ENCODE measurements at places on chromosomes 3 and 15.

DNA sequence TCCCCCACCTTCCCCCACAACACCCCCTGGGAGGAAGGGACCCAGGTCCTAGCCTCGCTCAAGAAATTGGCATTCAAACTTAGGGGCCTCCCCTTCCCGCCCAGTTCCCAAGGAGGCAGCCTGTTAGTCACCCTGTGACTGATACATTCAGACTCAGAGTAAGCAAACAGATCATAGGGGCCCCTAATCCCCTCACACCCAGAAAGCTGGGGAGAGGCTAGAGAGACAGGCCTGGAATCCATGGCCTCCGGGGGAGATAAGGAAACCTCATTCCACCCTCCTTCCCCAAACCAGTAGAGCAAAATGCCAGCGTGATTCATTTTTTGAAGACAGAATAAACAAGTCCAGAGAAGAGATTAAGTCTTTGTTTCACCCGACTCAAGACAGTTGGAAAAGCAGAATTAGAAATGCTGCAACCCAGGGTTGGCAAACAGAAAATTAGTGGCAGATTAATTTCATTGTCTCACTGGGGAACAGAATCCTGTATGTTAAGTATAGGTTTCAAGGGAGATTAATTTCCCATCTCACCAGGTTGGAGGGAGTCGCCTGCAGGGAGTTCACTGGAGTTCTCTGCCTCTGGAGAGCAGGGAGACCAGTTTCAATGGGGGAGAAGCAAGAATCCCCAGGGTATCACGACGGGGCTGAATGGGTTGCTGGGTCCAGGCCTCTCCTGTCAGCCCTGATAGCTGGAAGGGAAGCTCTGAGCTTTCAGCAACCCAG is 268.3 kb downstream of the UACA start:
- peak; percentile 36 for DNase-seq

GRCh38 chr15:78223396-78224022 is 10.9 kb downstream of the ACSBG1 start:
- DNase-seq = no peak

DNA sequence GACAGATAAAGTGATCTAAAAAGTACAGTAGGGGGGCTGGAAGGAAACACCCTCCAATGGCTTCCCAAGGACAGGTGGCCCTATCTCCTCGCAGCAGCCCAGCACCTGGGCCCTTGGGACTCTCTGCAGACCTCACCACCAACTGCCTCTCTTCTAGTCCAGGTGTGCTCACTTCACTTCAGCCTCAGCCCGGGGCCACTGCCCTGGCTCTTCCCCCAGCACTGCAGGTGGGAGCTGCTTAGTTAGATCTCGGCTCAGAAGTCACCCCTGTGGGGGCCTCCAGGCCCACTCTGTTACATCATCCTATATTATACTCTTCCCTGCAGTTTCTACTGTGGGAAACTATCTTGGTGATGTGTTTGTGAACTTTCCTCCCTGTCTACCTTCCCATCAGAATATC is 2.0 kb downstream of the KLF15 start:
- no peak for DNase-seq

DNA sequence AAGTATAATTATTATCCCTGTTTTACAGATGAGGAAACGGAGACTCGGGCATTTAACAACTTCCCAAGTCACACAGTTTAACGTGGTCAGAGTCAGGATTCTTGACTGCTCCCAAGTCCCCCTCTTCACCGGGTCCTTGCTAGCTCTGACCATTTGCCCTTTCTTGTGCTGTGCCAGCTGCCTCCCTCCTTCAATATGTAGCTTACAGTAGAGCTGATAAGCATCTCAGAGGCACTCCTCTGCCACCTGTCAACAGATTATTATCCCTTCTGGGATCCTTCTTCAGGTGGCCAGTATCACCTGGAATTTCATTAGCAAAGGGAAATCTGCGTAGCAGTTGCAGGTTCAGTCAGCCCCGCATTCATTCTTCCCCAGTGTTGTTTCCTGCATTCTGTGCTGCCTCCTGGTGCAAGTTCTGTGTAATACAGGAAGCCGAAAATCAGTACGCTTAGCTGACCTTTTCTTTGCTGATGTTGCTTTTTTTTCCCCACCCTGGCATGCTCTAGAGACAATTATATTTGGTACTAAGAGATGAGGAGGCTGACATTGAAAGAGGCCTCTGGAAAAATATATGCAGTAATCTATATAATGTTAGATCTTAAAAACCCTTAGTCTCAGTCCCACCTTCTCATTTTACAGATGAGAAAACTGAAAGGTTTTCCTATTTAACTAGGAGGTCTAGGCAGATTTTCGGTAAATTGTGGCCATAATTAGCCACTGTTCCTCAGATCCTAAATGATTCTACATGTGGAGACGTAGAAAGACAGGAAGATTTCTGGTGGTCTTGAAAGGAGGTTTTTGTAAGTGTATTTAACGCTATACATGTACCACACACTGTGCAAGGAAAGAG is 24.8 kb downstream of the TMOD2 start:
- DNase-seq = peak; percentile 54

- no peak for DNase-seq
These were observed 15.3 kb downstream of the SNX33 start for GRCh38 chr15:75662823-75663519.

DNA sequence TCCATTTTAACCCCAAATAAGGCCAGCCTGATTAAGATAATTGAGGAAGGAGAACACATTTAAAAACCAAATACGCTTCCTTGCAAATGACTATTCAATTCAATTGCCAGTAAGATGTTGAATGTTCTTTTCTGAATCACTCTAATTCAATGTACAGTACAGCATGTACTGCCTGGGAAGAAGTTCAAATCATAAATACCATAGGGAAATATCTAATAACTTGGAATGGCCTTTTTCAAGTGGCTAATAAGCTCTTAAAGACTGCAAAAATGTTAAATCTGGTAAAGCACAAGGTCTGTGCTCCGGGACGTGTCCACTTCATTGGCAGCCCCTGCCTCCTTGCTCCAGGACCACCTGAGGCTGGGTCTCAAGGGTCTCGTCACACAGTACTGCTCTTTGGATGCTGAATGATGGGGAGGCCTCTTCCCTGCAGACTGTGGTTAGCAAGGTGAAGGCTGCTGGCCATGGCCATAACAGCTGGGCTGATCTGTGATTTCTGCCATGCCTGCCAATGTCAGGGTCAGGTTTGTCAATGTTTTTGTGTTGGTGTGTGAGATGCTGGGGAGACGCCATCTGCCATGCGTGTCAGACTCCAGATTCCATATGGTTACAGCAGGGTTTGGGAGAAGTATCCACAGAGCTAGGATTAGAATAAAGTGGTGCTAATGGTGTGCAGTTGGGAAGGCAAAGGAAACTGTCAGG is 300.5 kb downstream of the ADAMTS17 start:
- no peak for DNase-seq

- DNase-seq = no peak
These were observed 55.2 kb downstream of the TMOD3 start for GRCh38 chr15:51884517-51885236.

DNA sequence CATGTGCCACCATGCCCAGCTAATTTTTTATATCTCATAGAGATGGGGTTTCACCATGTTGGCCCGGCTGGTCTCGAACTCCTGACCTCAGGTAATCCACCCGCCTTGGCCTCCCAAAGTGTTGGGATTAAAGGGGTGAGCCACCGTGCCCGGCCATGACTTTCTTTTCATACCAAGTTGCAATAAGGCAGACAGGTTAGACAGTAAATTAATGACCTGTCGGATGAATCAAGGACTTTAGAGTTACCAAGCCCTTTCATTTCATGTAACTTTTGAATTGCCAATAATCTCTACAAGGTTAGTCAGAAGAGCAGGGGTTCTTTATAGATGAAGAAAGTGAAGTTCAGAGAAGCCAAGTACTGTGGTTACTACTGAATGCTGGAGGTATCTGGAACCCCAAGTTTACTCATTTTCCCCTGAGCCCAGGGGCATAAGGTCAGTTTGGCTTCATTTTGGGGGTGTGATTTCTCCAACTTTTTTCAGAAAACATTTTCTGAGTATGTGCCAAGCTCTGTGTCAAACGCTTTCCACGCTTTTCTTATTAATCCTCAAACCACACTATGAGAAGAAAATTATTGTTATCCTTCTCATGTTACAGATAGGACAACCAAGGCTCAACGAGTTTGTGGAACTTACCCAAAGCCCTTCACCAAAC is 11.9 kb downstream of the PRICKLE2 start:
- DNase-seq = no peak

- no peak for DNase-seq
These were observed 540.2 kb downstream of the NAALADL2 start for GRCh38 chr3:175399156-175399840.

GRCh38 chr15:68479870-68480269 is 47.9 kb upstream of the ITGA11 start:
- DNase-seq = no peak

DNA sequence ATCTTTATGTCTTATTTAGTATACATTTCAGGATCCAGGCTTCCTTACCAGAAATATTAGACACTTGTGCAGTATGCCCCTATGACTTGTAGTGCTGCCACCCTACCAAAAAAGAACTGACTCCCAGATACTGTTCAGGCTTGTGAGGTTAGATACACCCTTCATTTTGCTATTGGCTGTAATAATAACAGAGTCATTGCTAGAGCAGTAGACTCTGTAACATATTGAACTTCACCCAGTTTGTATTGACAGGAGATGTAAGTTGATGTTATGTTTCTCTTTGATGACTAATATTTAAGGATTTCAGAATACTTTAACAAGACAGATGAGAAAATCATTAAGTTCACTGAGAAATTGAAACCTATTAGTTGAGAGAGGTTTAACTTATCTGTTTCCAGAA is 32.9 kb downstream of the RNF111 start:
- DNase-seq = no peak

GRCh38 chr15:63940966-63941620 is 105.2 kb downstream of the DAPK2 start:
- DNase-seq = no peak

- DNase-seq = no peak
These were observed 35.9 kb downstream of the CD47 start for GRCh38 chr3:108054935-108055334.

- DNase-seq = peak; percentile 3
These were observed 80.9 kb upstream of the TOPAZ1 start for GRCh38 chr3:44160818-44161217.

- no peak for DNase-seq
These were observed 1.3 kb upstream of the CHRNB4 start for GRCh38 chr15:78642331-78642730.

GRCh38 chr3:101780661-101781060 is 1.6 kb downstream of the NXPE3 start:
- no peak for DNase-seq

DNA sequence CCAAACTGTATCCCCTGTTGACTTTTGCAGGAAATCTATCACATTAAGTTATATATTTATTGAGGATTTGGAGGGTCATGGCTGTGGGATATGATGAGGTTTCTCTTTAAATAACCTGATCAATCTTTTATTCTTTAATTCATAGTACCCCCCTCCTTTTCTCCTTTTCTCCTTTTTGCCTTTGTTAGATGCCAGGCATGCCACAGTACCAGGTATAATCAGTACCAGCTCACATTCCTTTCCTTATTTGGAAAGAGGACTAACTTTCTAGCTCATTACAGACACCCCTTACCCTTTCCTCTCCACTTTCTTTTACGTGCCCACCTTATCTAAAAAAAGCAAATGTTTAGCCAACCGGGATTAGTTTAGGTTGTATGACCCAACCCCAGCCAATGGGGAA is 326.4 kb upstream of the NAALADL2 start:
- no peak for DNase-seq

GRCh38 chr3:14921034-14921616 is 26.3 kb upstream of the NR2C2 start:
- DNase-seq = peak; percentile 83

DNA sequence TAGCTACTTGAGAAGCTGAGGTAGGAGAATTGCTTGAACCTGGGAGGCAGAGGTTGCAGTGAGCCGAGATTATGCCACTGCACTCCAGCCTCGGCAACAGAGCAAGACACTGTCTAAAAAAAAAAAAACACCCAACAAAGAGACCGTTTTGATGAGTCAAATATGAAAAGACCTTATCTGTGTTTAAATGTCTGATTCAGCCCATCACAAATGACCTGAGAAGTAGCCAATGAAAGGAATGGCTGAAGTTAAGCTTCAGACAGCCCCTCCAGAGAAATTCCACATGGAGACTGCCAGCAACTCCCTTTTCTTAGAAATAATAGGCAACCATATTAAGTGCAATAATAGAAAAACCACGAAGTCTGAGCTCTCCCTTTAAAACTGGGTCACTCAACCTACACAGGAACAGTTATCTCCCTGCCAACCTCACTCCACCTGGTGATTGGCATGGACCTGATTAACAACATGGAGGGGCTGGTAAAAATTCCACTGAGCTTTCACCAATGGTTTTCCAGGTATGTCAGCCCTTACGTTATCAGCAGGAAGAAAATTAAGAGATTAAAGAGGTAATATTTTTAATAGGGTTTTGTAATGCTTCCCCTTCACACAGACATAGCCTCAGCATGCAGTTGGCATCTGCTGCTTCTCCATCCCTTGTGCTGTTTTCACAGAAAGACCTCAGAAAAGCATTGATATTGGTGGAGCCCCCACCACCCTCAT is 238.1 kb upstream of the STT3B start:
- no peak for DNase-seq

- DNase-seq = no peak
These were observed 10.4 kb upstream of the MTMR14 start for GRCh38 chr3:9638939-9639338.

- no peak for DNase-seq
These were observed 297.3 kb upstream of the LMCD1 start for GRCh38 chr3:8204331-8204730.

DNA sequence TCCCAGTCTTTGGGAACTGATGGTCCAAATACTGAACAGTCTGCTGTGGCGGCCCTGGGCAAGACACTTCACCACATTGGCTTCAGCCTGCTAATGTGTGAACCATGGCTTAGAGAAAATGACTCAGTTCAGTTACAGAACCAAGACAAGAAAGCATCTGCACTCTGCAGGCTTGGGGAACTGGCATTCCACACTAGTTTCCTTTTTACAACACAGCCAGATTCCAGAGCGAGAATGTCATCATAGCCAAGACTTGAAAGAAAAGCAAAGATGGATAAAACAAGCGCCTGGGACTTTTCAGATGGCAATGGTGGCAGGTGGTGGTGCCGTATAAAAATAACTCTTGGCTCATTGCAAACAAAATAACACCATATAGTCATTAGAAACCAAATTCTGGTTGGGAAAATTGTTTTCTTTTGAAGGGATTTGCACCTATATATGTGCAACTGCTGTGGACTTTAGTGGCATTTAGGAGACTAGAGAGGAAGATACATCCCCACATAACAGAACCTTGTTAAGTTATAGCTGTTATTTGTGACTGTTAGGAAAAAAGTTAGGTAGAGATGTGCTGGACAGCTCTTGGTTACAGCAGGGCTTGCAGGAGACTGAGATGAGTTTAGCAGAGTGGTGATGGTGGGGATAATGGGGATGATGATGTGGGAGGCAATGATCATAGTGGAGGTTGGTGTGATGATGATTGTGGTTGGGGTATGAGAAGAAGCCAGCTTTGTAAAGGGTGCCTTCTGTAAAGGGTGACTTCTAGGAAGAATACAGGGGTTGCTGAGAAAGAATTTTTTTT is 273.6 kb downstream of the THRB start:
- DNase-seq = no peak

DNA sequence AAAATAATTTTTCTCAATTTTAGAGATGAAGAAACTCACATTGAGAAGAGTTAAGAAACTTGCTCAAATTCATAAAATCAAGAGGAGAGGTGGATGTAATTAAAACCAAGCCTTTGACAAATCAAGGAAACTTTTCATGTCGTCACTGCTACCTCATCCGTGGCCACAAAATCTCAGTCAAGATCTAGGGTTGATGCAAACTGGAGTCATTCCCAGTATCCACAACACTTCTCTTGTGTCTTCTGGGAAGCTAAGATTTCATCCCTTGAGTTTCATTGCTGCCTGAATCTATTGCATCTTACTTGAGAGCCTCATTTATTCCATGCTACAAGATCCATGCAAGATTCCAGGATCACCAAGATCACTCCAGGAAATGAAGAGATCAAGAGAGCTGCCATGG is 5.4 kb upstream of the FBN1 start:
- no peak for DNase-seq
